ENCODE measurements at places on chromosomes 7 and 10.

DNA sequence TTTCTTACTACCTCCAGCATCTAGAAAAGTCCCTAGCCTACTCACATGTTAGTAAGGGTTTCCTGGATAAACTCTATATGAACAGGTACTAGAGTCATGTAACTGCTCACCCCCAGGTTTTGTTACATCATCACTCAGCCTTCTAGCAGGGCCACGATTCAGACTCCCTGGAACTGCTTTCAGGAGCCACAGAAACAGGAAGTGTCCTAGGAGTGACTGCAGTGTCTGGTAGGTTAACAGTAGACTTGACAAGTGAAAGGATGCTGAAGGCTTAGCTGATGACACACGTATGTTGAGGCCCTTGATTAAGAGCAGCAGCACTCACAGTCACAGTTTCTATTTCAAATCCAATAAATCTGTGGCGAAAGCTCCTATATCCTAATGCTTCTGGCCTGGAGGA lies 101.2 kb downstream of the DNMBP start:
- no peak for DNase-seq

DNA sequence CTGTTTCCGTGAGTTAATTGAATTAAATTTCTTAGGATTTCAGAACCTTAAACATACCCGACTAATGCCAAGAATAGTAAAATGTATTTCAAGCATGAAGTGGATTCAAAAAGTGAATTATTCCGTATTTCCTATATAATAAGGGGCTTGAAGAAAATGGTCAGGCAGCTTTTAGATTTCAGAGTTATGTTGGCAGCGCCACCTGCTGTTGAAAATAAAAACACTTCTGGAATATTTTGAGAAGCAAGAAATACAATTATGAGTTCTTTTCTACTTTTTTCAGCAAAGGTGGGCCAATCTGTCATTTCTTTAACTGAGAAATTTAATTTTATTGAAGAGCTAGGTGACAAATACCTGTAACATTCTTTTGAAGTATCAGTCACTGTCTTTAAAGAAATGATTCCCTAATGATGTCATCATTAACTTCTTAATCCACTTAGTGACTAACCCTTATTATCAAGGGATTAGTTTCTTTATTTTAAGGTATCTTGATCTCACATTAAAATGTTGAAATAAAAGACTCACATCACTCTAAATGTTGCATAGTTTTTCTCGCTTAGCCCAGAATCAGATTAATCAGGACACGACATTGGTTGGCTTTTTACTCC lies 36.6 kb upstream of the AGR3 start:
- DNase-seq, result peak; percentile 75

DNA sequence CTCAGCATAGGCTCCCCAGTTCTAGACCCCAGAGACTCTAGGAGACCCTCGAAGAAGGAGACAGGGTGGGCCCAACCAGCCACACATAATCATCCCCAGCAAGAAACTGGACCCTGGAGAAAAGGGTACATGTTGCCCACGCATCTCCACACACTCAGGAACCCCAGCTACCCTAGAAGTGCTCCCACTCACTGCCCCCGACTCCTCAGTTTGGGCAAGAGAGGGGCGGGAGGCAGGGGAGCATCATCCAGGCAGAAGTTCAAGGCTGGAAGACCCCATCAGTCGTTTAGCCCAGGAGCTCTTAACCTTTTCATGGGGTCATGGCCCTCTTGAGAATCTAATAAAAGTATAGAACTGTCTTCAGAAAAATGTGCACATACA lies 1.8 kb upstream of the ZNF467 start:
- no peak for DNase-seq

GRCh38 chr10:111410740-111411139 lies 333.9 kb downstream of the ADRA2A start:
- DNase-seq, result no peak

DNA sequence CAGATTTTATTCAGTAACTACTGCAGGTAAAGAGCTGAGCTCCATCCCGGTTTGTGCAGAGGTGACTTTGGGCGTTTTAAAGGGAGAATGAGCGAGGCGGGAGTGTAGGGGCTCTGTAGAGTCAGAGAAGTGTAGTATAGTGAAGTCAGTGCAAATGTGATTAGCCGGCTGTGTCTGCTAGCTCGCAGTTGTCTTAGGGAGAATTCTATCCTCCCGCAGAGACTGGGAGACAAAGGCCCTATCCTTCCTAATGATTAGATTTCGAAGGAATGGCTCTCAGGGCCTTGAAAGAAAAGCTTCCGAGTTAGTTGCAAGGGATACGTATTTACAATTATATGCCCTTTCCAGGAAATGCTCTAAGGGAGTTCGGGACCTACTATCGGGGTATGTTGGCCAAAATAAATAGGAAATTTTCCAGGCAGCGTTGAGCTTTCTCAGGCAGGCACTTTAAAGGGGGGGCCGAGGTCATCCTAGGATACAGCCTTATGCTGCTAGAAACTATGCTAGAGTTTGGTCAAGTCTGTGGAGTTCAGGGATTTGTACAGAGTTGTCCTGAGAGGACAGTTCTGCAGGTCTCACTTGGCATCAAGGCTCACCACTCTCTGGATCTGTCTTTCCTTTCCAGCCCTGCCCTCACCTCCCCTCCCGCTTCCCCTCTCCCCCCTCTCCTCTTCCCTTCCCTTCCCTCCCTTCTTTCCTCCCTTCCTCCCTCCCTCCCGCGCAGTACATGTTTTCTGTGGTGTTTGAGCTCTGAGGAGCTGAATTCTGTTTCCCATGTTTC lies 825 bp downstream of the MRPL32 start:
- peak; percentile 29 for DNase-seq

GRCh38 chr7:125119559-125120115 lies 190.0 kb upstream of the POT1 start:
- no peak for DNase-seq

DNA sequence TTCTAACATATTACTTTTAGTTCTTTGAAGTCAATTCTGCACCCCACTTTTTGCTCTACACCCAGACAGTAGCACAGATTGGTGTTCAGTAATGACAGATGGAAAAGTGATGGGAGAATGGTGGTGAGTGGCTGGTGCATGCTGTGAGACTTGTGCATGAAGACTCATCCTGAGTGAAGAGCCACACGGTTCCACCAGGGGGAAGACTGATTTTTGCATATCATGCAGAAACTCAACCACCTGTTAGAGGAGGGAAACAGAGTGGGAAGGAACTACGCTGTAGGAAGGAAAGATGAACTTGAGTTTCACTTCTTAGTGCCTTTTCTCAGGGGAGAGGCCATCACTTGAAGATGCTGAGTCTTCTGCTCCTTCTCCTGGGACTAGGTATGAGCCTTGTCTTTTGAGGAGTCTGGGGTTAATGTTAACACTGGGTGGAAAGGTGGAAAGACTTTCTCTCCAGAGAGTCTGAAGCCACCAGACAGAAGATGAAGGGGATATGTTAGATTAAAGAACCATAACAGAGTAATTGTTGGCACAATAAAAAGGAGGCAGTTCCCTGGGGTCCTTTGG lies 9.3 kb upstream of the PRSS1 start:
- DNase-seq, result no peak

DNA sequence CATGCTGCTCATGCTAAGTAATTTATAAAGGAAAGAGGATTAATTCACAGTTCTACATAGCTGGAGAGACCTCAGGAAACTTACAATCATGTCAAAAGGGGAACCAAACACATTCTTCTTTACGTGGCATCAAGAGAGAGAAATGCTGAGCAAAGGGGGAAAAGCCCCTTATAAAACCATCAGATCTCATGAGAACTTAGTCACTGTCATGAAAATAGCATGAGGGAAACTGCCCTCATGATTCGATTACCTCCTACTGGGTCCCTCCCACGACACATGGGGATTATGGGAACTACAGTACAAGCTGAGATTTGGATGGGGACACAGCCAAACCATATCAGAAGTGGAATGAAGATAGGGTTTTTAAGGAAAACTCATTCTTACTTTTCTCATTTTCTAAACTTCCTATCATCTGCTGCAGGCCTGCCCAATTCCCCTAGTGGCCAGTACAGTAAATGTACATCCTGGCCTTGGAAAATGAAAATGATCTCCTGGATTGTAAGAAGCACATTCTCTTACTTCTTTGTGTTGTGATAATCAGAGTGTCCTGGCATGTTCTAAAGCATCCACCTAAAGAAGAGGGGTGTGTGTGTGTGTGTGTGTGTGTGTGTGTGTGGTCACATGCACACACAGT lies 421.5 kb downstream of the LRMDA start:
- DNase-seq, result no peak

DNA sequence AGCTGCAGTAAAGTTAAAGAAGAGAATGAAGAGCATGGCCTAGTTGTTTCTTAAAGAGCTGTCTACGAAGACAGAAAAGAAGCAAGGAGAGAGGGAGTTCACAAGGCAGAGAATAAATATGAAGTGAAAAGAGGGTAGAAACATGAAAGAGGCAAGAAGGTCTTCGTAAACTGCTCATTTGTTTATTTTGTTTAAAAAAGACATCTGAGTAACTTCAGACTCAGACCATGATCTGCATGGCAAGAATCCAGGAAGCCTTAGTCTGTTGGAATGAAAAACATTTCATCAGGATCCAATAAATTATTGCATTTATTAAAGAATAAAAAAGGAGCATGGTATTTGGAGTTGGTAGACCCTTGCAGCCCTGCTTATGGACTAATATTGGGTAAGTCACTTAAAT lies 151.1 kb downstream of the SEM1 start:
- DNase-seq, result no peak

DNA sequence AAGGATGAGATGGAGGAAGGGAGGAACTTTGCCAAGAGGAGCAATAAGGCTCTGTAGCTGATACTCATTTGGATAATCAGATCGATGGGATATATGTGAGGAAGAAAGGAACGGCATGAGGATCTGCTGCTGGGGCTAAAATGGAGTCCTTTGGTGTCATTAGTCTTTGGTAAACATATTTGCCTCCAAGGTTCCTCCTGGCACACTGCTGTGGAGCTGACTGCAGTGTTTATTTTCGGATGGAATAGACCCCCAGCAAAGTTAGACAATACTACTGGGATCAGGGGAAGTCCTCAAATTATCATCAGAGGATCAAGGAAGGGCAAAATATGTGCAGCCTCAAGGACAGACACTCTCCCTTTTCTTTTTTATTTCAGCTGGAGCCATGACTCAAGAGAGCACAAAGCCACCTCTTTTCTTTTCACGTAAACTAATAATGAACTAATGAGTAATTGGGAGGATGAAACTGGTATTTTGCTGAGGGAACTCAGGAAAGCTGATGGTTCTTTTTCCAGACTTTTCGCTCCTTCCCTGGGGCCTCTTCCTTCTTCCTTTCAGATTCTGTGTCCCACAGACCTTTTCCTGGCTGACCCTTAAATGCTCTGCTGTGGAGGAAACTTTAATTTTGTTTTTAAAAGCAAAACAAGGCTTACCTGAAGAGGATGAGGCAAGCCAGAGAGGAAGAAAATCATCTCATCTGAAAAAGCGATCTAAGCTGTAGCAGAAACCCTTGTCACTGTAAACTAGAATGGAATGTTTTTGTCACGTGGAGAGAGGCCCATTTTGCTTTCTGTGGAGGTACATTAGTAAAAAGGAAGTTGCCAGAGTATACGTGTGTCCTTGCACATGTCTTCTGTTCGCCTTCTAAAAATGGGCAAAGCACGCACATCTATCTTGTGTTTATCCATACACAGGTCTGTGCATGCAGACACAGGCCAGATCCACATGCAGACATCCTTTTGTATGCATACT lies 33.3 kb downstream of the LRMDA start:
- peak; percentile 46 for DNase-seq

DNA sequence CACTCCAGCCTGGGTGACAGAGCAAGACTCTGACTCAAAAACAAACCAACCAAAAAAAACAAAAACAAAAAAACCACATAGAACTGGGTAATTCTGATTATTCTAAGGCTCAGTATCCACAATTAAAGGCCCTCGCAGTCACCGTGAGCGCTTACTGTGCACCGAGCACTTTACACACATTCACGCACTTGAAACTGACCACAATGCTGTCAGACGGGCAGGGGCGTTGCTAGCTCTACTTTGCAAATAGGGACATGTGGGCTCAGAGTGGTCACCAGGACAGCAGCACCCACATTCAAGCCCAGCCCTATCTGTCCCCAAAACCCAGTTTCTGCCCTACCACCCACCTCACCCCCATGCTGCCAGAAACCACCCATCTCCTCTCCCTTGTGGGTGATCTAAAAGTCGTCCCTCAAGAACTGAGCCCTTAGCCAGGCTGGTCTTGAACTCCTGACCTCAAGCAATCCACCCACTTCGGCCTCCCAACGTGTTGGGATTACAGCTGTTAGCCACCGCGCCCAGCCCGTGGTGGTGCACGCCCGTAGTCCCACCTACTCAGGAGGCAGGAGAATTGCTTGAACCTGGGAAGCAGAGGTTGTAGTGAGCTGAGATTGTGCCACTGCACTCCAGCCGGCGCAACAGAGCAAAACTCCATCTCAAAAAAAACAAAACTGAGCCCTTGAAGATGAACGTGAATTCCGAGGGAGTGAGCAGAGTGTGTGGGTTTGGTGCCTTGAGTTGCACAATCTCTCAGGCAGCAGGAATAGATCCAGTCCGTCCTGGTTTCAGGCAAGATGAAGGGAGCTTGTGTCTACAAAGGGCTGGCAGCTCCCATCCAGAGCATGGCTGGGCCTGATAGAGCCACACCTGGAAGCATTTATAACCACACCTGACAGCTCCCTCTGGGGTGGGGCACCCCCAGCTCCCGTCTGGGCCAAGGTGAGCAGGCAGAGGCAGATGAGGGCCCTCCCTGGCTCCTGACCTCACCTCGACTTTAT lies 5.4 kb upstream of the HSPB1 start:
- DNase-seq, result peak; percentile 83

- DNase-seq, result no peak
Observed at GRCh38 chr10:32731527-32731926, 226.5 kb downstream of the ITGB1 start.

- no peak for DNase-seq
Observed at GRCh38 chr10:113752553-113752952, 1.1 kb downstream of the PLEKHS1 start.

DNA sequence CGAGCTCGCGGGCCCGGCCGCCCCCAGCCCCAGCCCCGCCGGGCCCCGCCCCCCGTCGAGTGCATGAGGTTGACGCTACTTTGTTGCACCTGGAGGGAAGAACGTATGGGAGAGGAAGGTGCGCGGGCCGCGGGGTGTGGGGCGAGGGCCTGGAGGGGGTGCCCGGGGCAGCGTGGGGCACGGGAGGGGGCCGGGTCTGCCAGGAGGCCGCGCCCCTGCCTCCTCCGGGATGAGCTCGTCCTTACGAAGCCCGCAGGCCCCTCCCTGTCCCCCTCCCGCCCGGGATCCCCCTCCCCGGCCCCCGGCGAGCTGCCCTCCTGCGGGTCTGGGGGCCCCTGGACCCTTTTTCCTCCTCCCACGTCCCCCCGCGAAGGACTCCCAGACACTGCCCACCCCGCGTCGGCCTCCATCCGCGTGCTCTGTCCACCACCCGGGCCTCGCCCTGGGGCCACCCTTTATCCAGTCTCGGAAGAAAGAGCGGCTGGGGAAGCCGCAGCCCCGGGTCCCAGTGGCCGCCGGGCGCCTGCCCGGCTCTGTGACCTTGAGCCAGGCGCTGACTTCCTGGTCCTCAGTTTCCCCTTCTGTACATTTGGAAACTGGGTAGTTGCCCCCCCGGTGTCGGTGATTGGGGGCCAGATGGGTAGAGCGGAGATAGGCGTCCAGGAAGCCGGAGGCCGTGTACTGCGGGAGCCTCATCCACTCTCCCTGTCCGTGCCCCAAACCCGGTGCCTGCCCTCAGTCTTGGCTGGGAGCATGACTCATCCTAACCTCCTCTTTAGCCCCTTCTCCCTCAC lies 521 bp downstream of the LIMK1 start:
- peak; percentile 41 for DNase-seq

- no peak for DNase-seq
Observed at GRCh38 chr10:22742678-22743077, 28.3 kb upstream of the PIP4K2A start.
